ENCODE measurements at places on chromosomes 4 and X. TPM values are rescaled to one million over a fixed set of nuclear protein-coding genes. Genes with fewer than 3 reads are reported as not detected.

NLGN4X gene
- not detected for total RNA-seq

IRAK1 gene
- total RNA-seq, result 74.2 TPM

TTC29 gene
- 0.16 TPM for total RNA-seq

- no peak for DNase-seq
Observed at GRCh38 chr4:180726611-180727010, 1516.6 kb upstream of the TENM3 start.

DNA sequence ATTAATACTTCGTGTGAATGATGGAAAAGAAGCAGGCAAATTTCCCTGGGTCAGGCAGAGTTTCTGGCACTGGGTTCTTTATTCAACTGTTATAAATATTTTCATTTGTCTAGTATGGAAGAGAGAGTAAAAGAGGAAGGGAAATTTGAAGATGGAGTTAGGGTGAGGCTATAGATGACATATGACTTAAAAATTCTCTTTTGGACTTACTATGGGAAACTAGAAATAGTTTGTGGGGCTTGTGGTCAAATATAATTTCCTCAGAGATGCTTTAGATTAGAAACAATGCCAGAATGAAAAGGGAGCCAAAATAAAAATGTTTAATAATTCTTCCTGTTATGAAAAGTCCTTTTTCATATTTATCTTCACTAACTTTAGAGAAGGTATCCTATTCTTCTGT, 103.2 kb downstream of the GC start:
- no peak for DNase-seq

DNA sequence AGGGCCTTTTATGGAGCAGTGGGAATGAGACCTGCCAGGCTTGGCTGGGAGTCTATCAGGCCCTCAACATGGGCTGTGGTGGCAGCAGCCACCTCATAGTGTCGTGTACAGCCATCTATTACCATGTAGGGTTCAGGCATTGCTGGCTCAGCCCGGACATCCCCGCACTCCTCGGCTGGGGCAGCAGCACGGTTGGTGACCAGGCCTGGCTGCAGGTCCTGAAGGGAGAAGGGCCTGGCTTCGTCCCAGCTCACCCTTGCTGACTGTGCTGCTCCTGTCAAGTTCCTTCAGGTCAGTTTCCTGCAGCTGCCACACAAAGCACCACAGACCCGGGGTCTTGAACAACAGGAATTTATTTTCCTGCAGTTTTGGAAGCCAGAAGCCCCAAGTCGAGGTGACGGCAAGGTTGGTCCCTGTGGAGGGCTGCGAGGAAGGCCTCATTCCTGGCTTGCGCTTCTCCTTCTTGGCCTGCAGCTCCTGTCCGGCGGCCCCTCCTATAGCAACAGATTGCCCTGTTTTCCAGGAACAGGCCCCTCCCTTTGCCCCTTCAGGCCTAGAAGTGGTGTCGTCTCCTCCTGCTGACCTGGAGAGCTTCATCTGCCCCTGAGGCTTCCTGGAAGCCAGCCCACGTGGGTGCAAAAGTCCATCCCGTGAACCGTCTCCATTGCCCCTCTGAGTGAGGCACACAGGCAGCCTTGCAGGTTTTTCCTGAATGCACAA, 25.2 kb upstream of the SORCS2 start:
- DNase-seq, result no peak

Data from osteocyte (in vitro differentiated cells).